GOT3 (cell line): ENCODE measurements at places on chromosomes 7 and 10.

- no peak for DNase-seq
These were observed 2.9 kb upstream of the EFCAB10 start for GRCh38 chr7:105584165-105584564.

GRCh38 chr10:74728225-74728624 lies 98.2 kb upstream of the KAT6B start:
- no peak for DNase-seq

DNA sequence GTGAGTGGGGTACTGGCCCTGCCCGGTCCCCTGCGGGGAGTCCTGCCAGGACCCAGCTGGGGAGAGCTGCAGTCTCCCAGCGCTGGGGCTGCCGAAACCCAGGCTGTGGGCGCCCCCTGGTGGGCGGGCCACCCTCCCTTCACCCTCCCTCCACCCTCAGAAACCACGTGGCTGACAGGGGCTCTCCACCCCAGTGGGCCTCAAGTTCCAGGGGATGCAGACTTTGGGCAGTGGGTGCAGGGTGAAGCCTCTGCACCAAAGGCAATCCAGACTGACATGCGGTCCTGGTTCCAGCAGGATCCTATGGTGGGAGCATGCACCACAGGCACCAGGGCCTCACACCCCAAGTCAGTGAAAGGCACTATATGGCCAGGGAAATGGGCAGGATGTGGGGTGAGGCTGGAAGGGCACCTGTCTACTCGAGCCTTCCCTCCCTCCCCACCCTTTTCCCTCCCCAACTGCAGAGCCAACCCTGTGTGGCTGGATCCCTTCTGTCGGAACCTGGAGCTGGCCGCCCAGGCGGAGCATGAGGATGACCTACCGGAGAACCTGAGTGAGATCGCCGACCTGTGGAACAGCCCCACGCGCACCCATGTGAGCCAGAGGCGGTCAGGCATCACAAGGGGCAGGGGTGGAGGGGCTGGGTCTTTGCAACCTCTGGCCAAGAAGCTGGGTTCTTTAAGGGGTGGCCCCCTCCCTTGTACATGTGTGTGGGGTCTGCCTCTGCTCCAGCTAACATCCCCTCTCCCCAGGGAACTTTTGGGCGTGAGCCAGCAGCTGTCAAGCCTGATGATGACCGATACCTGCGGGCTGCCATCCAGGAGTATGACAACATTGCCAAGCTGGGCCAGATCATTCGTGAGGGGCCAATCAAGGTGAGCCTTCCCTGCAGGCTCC lies 38.8 kb downstream of the PSAP start:
- peak; percentile 13 for DNase-seq

DNA sequence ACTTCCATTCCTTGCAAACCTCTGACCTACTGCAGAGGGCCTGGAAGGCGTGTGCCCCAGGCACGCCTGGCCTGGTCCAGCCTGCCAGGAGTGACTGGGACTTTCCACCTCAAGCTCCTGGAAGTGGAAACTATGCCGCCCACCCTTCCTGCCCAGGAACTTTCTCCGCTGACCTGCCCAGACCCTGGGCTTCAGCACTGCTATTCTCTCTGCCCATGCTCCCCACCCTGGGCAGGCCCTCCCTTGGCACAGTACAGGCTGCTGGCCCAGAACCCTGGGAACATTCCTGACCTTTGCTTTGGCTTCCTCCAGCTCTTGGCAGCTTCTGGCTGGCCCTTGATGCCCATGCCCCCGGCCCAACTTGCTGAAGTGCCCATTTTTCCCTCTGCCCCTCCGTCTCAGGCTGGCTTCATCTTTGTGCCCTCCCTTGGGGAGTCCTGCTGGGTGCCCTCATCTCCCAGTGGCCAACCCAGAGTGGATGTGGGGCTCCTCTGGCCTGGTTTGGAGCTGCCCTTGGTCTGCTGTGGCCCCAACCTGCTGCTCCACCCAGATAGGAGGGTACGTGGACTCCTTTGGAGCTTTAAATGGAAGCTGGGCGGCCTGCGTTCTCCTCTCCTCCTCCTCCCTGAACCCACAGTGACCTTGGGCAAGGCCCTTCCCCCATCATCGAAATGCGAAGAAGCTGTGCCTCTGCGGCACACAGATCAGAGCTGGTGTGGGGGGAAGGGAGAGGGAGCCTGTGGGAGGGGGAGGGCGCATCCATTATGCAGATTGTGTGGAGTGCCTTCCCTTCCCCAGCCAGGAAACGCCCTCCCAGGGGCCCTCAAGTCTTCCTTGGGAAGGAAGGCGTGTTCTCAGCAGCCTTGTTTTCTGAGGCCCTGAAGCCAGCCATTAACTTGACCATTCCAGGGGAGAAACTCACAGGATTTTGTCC lies 3.4 kb downstream of the MMRN2 start:
- no peak for DNase-seq

DNA sequence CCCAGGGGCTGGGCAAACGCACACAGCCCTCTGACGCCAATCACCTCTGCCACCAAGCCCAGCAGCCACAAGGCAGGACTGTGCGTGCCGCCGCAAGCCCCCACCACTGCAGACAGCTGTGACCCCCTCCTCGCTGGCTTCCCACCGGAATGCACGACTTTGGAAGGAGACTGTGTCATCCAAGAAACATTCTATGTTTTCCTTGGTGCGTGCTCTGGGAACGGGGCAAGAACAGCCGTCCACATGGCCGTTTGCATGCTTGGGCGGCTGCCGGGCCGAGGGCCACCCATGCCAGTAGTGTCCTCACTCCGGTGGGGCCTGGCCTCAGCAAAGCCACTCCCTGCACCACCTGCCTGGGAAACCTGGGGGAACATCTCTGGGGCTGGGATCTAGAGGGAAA lies 17.6 kb upstream of the ELN start:
- no peak for DNase-seq

DNA sequence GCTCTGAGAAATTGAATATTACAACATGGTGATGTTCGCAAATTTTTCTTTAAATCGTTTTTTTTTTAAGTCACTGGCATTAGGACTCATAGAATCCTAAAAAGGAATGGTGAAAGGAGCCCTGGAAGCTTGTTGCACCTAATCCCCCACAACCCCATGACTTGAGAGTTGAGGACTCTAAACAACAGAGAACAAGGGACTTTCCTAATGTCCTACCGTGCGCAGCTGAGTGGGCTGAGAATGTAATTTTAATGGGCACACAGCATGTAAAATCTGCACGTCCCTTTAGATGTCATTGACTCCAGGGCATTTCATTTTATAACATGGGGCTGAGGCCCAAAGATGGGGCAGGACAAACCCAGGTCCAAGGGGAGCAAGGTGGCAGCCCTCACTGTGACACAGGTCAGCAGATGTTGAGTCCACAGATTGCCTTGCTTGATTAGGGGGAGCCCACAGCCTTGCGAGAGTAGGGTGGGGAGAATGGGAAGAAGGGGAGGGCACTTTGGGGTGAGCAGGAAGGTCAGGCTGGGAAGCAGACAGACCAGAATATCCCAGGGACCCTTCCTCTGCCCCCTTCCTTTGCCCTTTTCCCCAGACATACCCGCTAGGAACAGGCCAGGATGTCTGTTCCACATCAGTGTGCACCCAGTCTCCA lies 208.4 kb upstream of the ZMIZ1 start:
- DNase-seq: no peak

DNA sequence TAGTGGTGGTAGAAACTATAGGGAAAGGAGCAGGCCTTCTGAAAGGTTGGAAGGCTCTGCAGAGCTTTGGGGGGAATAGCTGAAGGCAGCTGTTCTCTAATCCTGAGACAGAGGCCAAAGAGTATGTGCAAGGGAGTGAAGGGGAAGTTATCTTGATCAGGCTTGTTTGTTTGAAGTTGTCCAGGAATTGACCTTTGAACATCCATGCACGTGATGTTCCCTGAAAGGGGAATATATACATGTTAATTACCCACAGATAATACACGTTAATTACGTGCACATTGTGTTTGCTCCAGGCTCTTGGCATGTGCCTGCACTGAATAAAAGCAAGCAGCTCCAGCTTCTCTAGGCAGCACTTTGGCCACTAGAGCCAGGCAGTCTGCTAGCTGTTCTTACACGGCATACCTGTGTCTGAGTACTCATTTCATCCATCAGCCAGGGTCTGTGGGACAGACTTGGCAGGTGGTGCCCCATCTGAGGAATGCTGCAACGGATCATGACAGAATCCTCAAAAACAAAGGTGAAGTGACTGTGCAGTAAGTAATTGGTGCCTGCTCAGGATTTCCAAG lies 18.0 kb upstream of the STARD3NL start:
- no peak for DNase-seq

DNA sequence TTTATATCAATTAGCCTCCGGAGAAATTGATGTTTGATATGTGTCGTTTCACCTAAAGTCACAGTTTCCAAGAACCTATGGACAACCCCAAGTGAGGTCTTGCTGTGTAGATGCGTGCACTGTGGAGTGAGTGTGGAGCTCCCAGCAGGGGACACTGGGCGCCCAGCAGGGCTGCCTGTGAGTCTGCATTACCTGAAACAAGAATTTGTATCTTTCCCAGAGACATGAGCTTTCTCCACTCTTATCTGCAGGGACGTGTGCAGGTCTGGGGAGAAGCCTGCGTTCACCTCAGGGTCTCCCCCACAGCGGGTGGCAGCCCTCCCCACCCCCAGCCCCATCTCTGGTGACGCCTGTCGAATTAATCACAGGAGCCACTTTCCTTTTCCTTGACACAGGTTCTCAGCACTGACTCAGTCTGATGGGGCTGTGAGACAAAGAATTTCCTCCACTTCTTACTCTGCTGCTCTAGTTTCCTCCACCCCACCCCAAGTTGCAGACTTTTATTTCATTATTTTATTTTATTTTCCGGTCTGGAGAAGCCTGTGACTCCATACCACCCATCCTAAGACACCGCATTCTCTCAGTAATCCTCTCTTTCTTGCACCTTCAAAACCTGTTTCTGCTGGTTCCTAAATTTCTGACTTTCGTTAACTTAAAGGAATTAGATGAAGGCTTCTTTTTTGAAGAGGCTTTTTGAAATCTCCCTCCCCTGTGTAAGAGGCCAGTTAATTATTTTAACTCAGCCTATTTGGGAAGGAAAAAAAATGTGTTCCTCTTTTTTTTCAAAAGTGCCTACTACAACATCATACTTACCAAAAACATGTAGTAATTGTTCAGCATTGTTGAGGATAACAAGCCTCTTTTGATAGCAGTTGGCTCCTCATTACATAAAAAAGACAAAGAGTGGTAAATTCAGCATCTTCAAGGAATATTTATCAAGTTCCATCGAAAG lies 17.0 kb upstream of the INSIG1 start:
- no peak for DNase-seq

- DNase-seq: no peak
These were observed 44.0 kb upstream of the SEMA3A start for GRCh38 chr7:84238596-84238995.

- no peak for DNase-seq
These were observed 628 bp downstream of the MRPS33 start for GRCh38 chr7:141014125-141014523.

DNA sequence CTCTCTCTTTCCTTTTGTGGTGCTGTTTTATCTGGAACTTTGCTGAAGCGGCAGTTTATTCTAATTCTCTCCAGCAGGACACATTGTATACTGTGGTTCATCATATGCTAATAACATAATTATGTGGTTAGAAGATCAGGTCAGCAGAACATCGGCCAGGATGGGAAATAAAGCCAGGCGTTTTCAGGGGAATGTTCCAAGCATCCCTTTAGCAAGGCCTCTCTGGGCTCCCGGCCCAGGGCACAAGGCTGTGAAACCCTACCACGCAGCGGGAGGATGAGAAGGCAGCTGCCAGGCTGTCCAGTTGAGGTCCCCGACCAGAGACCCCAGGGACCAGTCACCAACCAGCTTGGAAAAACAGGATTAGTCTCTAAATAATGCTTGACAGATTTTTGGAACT lies 112.2 kb upstream of the GALNT17 start:
- DNase-seq: no peak
